ENCODE measurements at places on chromosomes 12 and 14. TPM values are rescaled to one million over a fixed set of nuclear protein-coding genes. Genes with fewer than 3 reads are reported as not detected.
A peak's percentile ranks its signal among the peaks of the same experiment; 100 is the strongest.

DNA sequence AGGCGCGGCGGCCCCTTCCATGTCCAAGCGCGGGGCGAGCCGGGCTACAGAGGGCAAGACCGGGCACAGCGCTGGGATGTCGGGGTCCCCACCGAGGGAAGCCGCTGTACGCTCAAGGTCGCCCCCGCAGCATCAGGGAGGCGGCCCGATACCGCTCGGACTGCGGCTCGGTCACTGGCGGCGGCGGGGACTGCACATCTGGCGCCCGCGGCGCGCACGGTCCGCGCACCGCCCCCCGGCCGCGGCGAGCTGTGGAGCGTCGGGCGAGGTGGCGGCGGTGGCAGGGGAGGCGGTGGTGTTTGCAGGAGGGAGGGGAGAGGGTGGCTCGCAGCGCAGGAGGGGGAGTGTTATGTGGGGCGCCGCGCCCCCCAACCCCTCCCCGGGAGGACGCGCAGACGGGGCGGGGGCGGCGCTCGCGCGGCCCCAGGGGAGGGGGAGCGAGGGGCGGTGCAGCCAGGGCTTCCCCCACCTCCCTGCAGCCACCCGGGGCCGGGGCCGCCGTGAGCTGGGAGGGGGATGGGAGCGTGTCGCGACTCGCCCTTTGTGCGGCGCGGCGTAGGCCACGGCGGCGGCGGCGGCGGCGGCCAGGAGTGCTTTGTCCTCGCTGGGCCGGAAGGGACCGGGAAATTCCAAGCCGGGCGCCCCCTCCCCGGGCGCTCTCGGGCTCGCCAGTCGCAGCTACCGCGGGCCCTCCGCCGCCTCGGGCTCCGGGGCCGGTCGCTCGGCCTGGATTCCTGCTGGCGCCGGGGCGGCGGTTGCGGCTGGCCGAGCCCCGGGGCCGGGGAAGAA, at the start of gene NUAK1:
Gene NUAK1, minus strand, starts transcription at position 322 of the 789 bp plus-strand sequence. Its CDS starts 301 bp downstream, at position 21.
- no peak for DNase-seq

DNA sequence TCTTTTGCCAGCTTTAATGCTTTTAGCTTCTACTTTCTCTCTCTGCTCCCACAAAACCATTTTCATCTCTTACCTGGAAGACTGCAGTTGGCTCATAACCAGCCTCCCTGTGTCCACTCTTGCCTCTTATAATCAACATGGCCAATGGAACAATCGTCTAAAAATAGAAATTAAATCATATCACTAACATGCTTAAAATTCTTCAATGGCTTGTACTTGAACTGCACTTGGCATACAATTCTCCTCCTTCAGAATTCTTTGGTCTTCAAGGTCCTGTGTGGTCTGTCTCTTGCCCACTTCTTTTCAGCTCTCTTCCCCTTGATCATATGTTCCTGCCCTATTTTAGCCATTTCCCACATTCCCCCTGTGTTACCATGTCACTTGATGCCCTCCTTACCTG, 342.2 kb downstream of the ATP23 start:
- no peak for DNase-seq

- no peak for DNase-seq
Observed at GRCh38 chr12:107349008-107349747, 255.8 kb upstream of the CRY1 start.

DNA sequence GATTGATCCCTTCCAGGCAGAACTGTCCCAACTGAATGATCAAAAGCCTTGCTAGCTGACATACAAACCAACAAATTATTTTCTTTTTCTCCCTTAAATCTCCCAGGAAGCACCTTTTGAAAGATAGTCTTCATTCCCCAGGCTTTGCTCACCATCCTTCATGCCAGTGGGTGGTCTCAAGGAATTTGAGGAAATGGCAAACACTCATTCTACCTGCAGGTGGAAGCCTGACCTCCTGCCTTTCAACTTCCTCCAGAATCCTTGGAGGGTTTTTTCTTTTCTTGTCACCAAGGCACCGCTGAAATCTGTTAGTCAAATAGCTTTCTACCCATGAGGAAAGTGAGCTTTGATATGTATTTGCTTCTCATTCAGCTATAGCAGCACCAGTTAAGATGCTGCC, 128.5 kb downstream of the WIF1 start:
- DNase-seq = no peak

DNA sequence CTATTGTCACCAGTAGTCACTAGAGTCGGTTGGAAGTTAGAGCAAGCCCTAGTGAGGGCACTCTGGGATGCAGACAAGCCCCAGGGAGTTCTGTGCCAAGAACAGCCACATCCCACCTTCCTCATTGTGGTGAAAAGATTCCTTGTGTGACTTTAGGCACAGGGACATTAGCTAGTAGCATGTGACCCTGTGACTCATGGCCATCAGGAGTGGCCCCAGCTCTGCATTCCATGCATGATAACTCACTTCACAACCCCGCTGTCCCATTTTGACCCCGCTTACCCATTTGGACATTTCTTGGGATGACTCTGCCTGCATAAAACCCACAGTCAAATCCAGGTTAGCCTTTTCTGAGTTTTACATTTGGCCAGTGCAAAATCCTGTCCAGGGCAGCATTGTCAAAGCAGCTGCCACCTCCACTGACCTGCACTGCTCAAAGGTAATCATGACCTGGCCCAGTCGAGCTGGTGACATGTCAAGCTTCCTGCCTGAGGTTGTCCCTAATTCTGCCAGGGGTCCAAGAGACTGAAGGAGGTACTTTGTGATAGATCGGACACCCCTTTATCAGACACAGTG, 430.5 kb downstream of the DPF3 start:
- DNase-seq = no peak

GRCh38 chr14:65824285-65824977, 411.9 kb downstream of the FUT8 start:
- peak; percentile 71 for DNase-seq

DNA sequence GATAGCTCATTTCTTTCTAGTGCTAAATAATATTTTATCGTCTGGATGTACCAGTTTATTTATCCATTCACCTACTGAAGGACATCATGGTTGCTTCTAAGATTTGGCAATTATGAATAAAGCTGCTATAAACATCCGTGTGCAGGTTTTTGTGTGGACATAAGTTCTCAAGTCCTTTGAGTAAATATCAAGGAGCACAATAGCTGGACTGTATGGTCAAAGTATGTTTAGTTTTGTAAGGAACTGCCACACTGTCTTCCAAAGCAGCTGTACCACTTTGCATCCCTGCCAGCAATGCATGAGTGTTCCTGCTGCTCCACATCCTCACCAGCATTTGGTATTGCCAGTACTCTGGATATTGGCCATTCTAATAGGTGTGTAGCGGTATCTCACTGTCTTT, 447.4 kb downstream of the MED13L start:
- no peak for DNase-seq

DNA sequence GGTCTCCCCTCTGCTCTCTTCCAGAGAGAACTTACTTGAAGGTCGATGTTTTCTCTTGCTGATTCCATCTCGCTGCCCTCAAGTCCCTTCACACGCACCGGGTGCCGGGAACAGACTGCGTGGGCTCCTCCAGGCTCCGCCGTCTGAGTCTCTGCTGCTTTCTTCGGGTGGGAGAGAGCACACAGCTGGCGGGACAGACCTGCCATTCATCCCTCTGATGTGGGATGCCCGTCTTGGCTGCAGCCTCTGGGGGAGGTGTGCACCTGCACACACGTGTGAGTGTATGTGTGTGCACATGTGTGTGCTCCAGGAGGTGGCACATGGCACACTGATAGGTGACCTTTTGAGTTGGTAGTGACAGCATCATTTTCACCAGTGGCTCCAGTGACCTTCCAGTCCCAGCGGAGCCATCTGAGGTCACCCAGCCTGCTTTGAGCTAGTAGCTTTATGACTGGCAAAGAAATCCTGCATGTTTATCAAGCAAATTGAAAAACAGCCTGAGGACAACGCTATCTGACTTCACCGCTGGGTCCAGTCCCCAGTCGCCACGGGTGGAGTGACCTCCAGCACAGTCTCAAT, at the start of gene NINJ2:
Gene NINJ2, minus strand, starts transcription at position 153 of the 579 bp plus-strand sequence. Its CDS starts 85 bp downstream, at position 68.
- DNase-seq = no peak

The SLCO1B3 gene
- not detected for total RNA-seq

The KRT3 gene
- total RNA-seq = not detected

The PRR4 gene
- total RNA-seq = 2.5 TPM

The ANAPC5 gene
- 229 TPM for total RNA-seq
